ENCODE measurements at places on chromosomes 5 and 9. TPM values are rescaled to one million over a fixed set of nuclear protein-coding genes. Genes with fewer than 3 reads are reported as not detected.
A peak's percentile ranks its signal among the peaks of the same experiment; 100 is the strongest.

GRCh38 chr9:89774858-89775370 lies 170.1 kb downstream of the GADD45G start:
- peak; percentile 45 for DNase-seq

DNA sequence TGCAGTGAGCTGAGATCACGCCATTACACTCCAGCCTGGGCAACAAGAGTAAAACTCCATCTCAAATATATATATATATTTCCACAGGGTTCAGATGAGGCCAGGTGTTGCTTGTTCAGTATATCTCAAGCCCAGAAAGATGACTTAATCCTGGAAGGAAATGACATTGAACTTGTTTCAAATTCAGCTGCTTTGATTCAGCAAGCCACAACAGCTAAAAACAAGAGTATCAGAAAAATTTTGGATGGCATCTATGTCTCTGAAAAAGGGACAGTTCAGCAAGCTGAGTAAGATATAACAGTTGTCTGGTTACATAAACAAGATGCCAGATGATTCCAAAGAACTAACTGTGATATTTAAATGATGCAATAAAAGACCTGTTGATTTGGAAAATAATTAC lies 352.0 kb downstream of the KCTD16 start:
- DNase-seq: no peak

The GARIN3 gene
- not detected for total RNA-seq

The ANKRD18A gene
- total RNA-seq: not detected
